ENCODE measurements at places on chromosomes 7 and 10. TPM values are rescaled to one million over a fixed set of nuclear protein-coding genes. Genes with fewer than 3 reads are reported as not detected.

The H2BK1 gene
- total RNA-seq, result not detected

The OR2A14 gene
- not detected for total RNA-seq

The ZNF853 gene
- 9.4 TPM for total RNA-seq

The C10orf53 gene
- not detected for total RNA-seq

The SSMEM1 gene
- not detected for total RNA-seq

The KLF14 gene
- total RNA-seq, result 0.36 TPM

The EBF3 gene
- 5.5 TPM for total RNA-seq

The HOXA9 gene
- total RNA-seq, result 7.4 TPM

The ZNF804B gene
- total RNA-seq, result not detected

The PNLIPRP2 gene
- not detected for total RNA-seq

The RHOBTB1 gene
- 10.9 TPM for total RNA-seq

The ACTL6B gene
- total RNA-seq, result not detected

The WDR86 gene
- total RNA-seq, result 4.3 TPM

The LIPM gene
- not detected for total RNA-seq

The FANK1 gene
- 6.3 TPM for total RNA-seq

The DRGX gene
- total RNA-seq, result not detected

The NUTM2D gene
- total RNA-seq, result 9.3 TPM

The CCDC146 gene
- 11.7 TPM for total RNA-seq
